Fibroblast of skin of right biceps (primary cell): ENCODE measurements at places on chromosomes 1 and 21.

- DNase-seq: no peak
These were observed 26.6 kb upstream of the LRRN2 start for GRCh38 chr1:204711947-204712701.

DNA sequence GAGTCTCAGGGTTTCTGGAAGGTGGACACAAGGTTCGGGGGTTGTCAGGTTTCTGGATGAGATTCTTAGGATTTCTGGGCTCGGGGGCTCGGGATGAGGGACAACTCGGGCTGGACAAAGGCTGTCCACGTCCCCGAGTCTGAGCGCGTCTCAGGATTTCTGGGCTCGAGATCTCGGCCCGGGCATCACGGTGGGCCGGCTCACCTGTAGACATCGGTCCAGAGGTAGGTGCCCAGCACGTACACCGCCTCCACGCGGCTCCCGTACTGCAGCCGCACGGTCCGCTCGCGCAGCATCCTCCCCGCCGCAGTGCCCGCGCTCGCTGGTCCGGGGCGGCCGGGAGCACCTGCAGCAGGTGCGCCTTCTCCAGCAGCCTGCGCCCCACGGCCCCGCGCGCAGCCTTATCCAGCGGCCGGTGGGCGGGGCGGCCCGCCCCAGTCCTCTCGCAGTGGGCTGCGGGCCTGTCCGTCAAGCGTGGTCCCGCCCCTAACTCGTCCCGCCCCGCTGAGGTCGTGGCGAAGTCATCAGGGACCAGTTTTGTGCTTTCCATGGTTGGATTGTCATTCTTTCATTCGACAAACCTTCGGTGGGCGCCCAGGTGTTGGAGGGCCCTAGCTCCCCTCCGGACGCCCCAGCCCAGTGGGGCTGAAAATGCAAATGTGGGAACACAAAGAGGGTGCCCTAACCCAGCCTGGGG is at the start of gene PADI2:
PADI2 (minus strand) TSS at position 376 of the 697 bp plus-strand sequence; CDS start at position 296, 80 bp downstream.
- DNase-seq: peak; percentile 39

GRCh38 chr1:108691128-108691941 is 775 bp upstream of the PRPF38B start:
- no peak for DNase-seq

DNA sequence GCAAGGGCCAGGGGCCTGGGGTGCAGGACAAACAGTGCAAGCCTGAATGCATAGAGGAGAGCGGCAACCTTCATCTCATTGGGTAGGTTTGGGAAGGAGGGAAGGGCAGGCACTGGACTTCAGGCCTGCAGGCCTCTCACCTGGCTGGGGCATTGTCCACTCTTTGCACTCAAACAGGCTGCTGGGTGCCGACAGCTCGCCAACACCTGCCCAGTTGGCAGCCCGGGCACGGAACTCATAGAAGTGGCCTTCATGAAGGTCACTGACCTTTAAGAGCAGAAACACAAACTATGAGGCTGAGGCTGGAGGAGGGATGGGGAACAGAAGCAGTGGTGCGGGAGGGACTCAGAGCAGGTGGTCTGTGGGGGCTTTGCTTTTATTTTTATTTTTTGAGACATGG is 30.7 kb downstream of the MYOM3 start:
- no peak for DNase-seq

DNA sequence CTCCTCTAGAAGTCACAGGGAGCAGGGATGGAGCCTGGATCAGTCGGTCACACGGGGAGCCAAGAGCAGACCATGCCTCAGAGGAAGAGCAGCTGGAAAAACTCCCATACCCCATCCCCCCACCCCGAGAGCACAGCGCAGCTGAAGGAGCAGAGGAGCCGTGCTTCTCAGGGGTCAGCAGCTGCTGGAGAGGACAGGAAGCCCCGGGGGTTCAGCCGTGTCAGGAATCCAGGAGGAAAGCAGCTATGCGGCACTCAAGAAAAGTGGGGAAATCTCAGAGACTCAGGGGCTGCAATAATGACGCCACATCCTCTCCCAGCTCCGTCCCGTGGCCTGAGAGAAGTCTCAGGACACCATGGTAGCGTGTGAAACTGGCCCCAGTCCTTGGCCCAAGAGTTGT is 102.3 kb downstream of the NPHP4 start:
- no peak for DNase-seq
